ENCODE measurements at places on chromosomes 1 and 21.

GRCh38 chr1:54428837-54429518 is 22.8 kb upstream of the SSBP3 start:
- DNase-seq = no peak

DNA sequence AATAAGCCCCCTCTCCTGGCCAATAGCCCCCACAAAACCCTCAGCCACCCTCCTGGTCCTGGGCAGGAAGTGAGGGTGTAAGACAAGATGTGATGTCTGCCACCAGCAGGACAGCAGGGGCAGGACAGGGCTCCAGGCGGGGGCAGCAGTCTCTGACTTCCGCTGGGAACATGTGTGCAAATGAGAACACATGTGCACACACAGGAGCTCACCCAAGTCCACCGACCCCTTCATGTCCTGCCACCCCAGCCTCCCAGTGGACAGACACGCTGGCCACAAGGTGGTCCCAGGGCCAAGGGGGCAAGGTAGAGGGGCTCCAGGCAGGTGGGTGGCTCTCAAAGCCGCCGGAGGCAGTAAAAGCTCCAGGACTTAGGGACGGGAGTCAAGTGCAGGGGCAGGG is 60.1 kb downstream of the KCNAB2 start:
- no peak for DNase-seq

DNA sequence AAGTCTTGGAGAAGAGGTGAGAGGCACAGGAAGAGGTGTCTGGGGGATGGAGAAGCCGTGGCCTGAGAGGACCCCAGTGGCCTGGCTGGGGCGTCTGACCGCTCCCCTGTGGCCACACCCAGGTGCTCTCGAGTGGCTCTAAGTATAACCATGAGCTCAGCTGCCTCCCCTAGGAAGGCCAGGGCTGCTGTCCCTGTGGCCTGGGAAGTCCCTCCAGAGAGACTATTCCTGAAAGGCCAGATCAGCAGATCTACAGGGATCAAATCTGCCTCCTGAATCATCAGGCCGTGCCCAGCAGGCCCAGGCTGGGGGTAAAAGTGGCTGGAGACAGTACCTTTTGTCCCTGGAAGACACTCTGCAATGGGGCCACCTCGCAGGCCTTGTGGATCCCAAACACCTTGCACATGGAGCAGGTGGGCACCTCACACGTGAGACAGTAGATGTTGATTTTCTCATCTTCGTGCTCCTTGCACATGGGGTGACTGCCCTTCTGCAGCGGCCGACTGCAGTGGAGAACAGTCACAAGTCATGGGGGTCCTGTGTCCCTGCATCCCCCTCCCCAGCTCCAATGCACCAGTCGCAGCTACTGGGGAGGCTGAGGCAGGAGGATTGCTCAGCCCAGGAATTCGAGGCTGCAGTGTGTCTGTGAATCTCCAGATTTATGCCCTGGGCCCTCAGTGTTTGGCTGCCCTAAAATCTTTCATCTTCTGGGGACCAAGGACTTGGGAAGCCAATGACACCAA is 6.4 kb downstream of the TRIM63 start:
- DNase-seq = no peak

GRCh38 chr1:95005584-95005983 is 67.2 kb downstream of the ALG14 start:
- no peak for DNase-seq

DNA sequence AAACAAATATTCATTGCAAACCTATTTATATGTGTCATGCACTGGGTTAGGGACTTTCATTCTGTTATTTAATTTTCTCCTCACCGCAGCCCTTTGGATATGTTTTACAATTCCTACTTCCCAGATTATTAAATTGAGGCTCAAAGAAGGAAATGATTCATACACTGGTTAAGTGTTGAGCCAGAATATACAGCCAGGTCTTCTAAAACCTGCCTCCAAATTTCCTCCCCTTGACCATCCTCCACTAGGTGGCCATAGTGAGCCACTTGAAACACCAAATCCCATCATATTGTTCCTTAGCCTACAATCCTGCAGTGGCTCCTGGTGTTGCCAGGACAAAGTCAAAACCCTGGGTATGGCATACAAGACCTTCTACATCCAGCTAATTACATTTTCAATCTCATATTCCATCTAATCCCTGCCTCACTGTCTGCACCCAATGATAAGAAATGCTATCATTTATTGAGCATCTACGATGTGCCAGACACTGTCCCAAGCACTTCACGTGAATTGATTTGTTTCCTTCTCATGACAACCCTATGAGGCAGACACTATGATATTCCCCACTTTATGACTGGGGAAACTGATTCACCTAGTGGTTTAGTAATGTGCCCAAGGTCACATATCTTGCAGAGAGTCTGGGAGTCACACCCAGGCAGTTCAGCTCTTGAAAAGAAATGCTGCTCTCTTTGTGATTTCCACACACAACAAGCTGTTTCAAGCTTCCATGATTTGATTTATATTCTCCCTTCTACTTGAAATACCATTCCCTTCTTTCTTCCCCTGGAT is 23.6 kb upstream of the KIRREL1 start:
- peak; percentile 87 for DNase-seq

DNA sequence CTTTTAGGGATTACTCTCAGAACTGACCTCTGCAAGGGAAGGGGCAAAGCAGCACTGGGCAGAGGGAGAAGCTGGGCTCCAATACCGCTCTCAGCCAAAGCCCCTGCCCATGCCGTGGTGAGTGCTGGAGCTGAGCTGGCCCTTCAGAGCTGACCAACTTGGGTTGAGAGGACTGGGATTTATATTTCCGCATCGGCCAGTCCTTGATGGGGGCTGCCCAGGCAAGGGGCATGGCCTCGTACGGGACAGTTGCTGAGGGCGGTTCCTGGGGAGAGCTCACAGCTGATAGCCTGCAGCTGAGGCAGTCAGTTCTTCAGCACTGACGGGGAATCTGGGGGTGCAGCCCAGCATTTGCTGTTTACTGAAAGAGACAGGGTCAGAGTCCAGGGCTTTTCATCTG is 8.0 kb downstream of the HUNK start:
- no peak for DNase-seq

GRCh38 chr1:203638950-203639349 is 12.3 kb downstream of the ATP2B4 start:
- DNase-seq = no peak

GRCh38 chr1:155889566-155889965 is 21.6 kb downstream of the RIT1 start:
- DNase-seq = peak; percentile 58

All from EL (cell line).